Activated effector memory CD4-positive, alpha-beta T cell treated with Interleukin-2 at 50 U/mL for 16 hours (primary cell): ENCODE measurements at places on chromosomes 7 and 10.

DNA sequence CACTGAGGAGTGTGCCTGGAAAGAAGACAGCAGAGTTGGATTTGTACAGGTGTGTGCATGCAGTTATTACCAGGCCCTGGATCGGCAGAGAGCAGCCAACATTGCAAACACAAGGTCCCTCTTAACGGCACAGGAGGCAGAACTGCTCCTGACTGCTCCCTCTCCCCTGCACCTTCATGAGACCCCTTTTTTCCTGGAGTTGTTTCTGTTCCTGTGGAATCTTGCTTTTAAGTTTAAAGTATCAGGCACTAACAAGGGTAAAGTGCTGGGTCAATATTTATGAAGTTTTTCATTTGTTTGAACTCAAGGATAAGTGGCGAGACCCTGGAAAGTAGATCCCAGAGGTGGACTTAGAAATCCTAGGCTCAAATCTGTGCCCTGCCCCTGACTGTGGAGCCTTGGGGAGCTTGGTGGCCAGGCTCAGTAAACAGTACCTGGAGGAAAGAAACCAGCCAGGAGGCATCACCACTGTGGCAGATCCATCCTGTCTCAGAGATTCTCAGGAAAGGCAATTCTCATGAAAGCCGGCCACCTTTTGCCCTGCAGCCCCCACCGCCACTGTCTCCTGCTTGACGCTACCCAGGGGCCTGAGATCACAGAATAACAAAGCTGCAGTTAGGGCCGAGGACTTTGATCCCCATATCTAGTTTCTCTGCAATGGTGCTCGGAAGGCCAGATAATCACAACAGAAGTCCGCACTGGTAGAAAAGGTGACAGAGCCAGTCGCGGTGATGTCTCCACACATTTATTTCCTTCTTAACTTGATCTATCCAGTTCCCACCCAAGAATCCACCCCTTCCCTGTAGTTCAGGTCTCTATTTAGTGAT lies 36.7 kb downstream of the DDC start:
- DNase-seq, result no peak

- DNase-seq, result no peak
These were observed 262.3 kb downstream of the SORCS3 start for GRCh38 chr10:104903433-104903832.

DNA sequence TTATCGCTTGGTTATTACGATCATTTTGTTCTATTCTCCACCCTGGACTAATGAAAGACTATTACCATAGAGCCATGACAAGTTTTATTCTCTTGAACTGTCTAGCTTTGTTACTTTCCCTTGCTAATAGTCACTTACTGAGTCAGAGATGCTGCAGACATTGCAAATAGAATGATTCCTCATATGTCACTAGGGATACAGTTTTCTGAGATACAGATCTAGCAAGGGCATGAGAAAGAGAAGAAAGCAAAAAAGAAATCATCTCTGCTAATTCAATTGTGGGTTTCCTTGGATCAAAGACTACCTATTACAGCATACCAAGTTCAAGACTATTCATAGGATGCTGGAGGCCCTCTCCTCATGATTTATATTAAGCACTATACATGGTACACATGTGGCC lies 204.3 kb downstream of the MBL2 start:
- no peak for DNase-seq

- no peak for DNase-seq
These were observed 45.2 kb upstream of the EXOC4 start for GRCh38 chr7:133207687-133208086.

GRCh38 chr10:96470116-96470743 lies 43.5 kb downstream of the TLL2 start:
- no peak for DNase-seq
